Motor neuron (in vitro differentiated cells): ENCODE measurements at places on chromosomes 2 and 18. TPM values are rescaled to one million over a fixed set of nuclear protein-coding genes. Genes with fewer than 3 reads are reported as not detected.

- no peak for ATAC-seq
Measured at GRCh38 chr2:19686439-19686838, 215.3 kb downstream of the TTC32 start.

DNA sequence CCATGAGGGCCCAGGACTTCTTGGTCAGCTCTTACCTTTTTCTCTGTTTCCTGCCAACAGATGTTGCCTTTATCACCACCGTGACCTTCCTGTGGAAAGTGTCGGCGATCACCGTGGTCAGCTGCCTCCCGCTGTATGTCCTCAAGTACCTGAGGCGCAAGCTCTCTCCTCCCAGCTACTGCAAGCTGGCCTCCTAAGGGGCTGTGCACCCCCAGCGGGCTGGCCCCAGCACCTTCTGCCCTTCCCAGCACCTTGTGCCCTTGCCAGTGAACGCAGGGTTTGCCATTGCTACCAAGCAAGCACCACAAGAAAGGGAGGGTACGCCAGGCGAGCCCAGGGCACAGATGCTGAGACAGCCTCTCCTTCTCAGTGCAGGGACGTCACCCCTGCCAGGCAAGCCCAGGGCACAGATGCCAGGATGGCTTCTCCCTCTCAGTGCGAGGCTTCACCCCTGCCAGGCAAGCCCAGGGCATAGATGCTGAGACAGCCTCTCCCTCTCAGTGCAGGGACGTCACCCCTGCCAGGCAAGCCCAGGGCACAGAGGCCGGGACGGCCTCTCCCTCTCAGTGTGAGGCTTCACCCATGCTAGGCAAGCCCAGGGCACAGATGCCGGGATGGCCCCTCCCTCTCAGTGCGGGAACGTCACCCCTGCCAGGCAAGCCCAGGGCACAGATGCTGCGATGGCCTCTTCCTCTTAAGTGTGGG, 18.4 kb upstream of the NFATC1 start:
- no peak for ATAC-seq

GRCh38 chr18:58209326-58209725, 165.3 kb downstream of the NEDD4L start:
- ATAC-seq: no peak

ATP5F1A gene
- 426 and 452 TPM in 2 replicates for total RNA-seq

GRB14 gene
- total RNA-seq: 0.56 and 0.97 TPM in 2 replicates

COL6A3 gene
- 0.11 and 0.38 TPM in 2 replicates for total RNA-seq

NEB gene
- 4.0 and 4.9 TPM in 2 replicates for total RNA-seq
